ENCODE measurements at places on chromosomes 5 and 9.

- DNase-seq, result no peak
Observed at GRCh38 chr5:180050121-180050940, 21.2 kb downstream of the RNF130 start.

GRCh38 chr5:2297991-2298390 is 415.3 kb upstream of the IRX4 start:
- no peak for DNase-seq

DNA sequence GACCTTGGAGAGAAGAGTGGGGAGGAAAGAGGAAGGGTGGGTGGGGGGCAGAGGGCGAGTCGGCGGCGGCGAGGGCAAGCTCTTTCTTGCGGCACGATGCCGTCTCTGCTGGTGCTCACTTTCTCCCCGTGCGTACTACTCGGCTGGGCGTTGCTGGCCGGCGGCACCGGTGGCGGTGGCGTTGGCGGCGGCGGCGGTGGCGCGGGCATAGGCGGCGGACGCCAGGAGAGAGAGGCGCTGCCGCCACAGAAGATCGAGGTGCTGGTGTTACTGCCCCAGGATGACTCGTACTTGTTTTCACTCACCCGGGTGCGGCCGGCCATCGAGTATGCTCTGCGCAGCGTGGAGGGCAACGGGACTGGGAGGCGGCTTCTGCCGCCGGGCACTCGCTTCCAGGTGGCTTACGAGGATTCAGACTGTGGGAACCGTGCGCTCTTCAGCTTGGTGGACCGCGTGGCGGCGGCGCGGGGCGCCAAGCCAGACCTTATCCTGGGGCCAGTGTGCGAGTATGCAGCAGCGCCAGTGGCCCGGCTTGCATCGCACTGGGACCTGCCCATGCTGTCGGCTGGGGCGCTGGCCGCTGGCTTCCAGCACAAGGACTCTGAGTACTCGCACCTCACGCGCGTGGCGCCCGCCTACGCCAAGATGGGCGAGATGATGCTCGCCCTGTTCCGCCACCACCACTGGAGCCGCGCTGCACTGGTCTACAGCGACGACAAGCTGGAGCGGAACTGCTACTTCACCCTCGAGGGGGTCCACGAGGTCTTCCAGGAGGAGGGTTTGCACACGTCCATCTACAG is 760 bp downstream of the NPR3 start:
- no peak for DNase-seq

GRCh38 chr5:107496466-107496865 is 174.3 kb downstream of the EFNA5 start:
- no peak for DNase-seq

GRCh38 chr9:29475471-29475870 is 1902.2 kb upstream of the C9orf72 start:
- DNase-seq, result no peak

- no peak for DNase-seq
Observed at GRCh38 chr9:117374076-117374725, 40.7 kb downstream of the ASTN2 start.

DNA sequence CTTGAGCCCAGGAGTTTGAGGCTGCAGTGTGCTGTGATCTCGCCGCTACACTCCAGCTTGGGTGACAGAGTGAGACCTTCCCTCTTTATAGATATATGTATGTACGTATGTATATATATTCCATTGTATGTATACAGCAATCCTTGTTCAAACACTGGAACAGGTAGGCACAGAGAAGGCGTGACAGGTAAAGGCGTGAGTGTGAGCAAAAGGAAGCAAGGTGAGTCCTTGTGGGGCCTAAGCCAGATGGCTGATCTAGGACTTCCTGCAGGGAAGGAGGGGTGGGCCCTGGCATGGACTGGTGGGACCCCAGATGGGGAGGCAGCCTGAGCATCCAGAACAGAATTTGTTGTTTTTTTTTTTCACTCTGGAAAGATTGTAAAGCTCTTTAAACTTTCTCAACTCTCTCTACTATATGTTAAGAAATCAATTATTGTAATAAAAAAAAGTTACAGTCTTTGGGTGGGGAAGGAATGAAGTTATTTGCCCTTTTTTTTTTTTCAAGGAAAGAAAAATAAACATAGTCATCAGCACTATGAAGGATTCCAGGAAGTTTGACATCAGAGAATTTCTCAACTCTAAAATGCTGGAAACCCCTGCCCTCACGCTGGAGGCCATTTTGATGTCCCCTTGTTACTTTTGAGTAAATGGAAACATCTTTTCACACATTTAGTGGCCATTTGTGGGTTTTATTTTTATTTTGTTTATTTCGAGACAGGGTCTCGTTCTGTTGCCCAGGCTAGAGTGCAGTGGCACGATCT is 38.9 kb upstream of the STXBP1 start:
- no peak for DNase-seq

GRCh38 chr9:13445103-13445500 is 165.6 kb upstream of the MPDZ start:
- DNase-seq, result no peak

GRCh38 chr5:36240779-36241630 is 720 bp downstream of the NADK2 start:
- no peak for DNase-seq

GRCh38 chr5:53362521-53362941 is 117.9 kb upstream of the FST start:
- peak; percentile 99 for DNase-seq

DNA sequence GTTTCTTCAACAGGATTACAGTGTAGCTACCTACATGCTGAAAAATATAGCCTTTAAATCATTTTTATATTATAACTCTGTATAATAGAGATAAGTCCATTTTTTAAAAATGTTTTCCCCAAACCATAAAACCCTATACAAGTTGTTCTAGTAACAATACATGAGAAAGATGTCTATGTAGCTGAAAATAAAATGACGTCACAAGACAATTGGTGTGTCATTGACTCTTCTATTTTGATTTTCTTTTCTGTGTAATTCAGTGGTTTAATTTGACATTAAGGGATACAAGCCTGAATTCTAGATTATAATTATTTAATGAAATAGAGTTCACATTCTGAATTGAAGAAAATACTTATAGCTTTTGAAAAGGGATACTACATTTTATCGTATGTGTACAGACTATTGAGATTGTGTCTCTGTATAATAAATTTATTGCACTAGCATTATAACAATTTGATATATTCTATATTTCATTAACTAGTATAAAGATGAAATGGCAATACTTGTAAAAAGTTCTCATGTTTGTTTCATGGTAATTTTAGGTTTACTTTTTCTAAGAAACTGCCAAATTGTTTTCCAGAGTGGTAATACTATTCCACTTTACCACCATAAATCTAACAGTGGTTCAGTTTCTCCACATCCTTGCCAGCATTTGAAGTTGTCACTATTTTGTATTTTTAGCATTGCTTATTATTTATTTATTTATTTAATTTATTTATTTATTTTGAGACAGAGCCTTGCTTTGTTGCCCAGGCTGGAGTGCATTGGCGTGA is 18.7 kb downstream of the ANXA1 start:
- DNase-seq, result no peak

GRCh38 chr9:34413231-34413852 is 36.6 kb upstream of the MYORG start:
- no peak for DNase-seq

All from AG09309 (cell line).